ENCODE measurements at places on chromosomes 6 and 20. TPM values are rescaled to one million over a fixed set of nuclear protein-coding genes. Genes with fewer than 3 reads are reported as not detected.

ADGB gene
- total RNA-seq, result not detected

ZBTB22 gene
- 14.1 TPM for total RNA-seq

NKAIN2 gene
- not detected for total RNA-seq

SLC17A3 gene
- not detected for total RNA-seq

HEY2 gene
- total RNA-seq, result 1.3 TPM

DNA sequence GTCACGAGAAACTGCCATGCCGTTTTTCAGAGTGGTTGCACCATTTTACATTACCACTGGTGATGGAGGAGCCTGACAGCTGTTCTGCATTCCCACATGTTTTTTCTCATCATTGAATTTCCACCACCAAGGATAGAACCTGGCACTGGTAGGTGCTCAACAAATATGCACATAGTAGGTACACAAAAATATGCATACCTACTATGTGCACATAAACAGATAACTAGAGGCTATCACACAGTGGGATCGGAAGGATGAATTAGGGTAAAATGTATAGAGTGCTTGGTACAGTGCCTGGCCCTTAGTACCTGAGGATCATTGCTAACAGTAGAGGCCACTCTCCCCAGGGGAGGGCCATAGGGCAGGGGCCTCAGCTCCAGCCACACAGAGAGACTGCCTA, 47.0 kb downstream of the SLC2A10 start:
- no peak for DNase-seq

DNA sequence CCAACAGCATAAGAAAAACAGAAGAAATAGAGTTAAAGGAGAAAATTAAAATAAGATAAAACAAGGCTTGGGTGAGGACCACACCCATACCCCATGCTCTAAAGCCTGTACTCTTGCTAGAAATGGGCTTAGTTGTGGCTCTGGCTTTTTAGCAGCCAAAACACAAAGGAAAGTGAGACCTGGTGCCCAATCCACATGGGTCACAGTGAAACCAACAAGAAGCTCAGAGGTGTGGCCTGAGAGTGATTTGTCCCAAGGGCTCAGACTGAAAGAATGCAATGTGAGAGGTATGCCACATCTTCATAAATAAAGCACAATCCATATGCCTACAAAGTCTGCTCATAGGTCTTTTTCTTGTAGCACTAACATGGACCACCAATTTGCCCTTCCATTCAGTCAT, 21.1 kb downstream of the HM13 start:
- no peak for DNase-seq

- DNase-seq, result no peak
Measured at GRCh38 chr6:89346433-89346832, 6.1 kb downstream of the UBE2J1 start.

- no peak for DNase-seq
Measured at GRCh38 chr6:12371151-12371550, 81.0 kb downstream of the EDN1 start.

DNA sequence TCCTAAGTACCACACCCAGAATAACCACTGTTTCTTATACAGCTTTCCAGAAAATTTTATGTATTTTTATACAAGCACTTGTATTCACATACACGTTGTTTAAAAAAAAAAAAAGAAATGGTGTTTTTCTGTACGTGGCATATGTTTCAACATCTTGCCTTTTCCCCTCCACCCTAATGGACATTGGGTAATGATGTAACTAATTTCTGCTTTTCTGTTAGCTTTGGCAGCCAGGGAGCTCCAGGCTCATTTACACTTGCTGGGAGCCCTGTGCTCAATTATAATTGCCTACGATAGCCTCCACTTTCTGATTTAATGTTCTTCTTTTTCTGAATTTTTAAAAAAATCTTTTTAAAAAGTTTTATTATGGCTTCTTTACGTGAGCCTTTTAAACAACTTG, 352.4 kb downstream of the UTRN start:
- DNase-seq, result no peak

- no peak for DNase-seq
Measured at GRCh38 chr6:33443025-33443424, 11.4 kb upstream of the ZBTB9 start.

GRCh38 chr20:11564491-11564890, 353.2 kb upstream of the BTBD3 start:
- DNase-seq, result no peak

GRCh38 chr6:49341869-49342268, 121.2 kb downstream of the MMUT start:
- no peak for DNase-seq

GRCh38 chr20:37980876-37981275, 52.4 kb downstream of the TTI1 start:
- DNase-seq, result no peak

- DNase-seq, result peak; percentile 5
Measured at GRCh38 chr6:84967389-84967788, 203.0 kb upstream of the TBX18 start.

DNA sequence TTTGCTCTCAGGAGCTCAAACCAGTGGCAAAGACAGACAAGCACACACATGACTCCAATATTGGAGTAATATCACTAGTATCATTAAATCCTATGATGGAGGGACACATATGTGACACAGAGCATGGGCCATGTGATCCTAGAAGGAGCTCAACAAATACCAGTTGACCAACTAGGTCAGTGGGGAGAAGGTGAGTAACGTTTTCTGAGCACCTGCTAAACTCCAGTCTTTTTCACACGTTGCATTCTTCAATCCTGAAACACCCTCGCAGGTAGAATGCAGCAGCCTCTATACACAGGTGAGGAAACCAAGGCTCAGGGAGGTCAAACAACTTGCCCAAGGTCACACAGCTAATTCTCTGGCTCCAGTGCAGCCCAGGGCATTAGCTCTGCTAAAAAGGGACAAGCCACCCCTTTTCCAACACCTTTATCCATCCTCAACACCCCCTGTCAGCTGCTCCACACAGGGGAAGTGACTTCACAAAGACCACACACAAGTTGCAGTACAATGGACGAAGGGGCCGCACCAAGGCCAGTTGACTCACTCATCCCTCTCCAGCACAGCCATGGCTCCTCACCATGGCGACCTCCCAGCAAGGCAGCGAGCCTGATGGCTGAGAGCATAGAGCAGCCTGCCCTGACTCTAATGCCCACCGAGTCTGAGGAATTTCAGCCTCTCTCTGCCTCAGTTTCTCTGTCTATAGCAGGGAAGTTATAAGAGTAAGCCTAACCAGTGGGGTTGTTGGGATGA, 4.4 kb downstream of the CAPN11 start:
- DNase-seq, result no peak

DNA sequence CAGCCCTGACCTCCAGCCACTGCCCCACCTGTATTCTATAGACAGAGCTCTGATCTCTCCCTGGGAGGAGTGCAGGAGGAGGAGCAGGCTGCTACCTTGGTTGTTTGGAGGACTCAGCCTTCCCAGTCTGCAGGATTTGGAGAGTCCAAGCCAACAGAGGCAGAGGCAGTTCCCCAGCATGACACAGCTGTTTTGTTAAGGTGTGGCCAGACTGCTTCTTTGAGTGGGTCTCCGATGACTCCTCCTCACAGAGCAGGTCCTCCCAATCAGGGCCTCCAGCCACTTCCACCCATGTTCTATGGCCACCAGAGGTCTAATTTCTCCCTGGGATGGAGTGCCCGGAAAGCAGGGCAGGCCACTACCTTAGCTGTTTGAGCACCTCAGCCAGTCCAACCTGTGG, 203.5 kb downstream of the HACE1 start:
- DNase-seq, result no peak
